Thymus (tissue), 14 donors: ENCODE measurements at places on chromosomes 13 and 19. TPM values are rescaled to one million over a fixed set of nuclear protein-coding genes. Genes with fewer than 3 reads are reported as not detected.

The TICAM1 gene
- 0.66 TPM for total RNA-seq

The TMC4 gene
- total RNA-seq: 2.1 TPM

The CLIP3 gene
- total RNA-seq: 3.6 TPM

The ZNF540 gene
- total RNA-seq: 2.5 TPM

The SERPINE3 gene
- total RNA-seq: 0.05 TPM

The OLFM4 gene
- total RNA-seq: 6.5 TPM

The ZNF134 gene
- total RNA-seq: 18.8 TPM

The FLT1 gene
- 4.3 TPM for total RNA-seq

The CCDC70 gene
- not detected for total RNA-seq

The ICAM1 gene
- 24.6 TPM for total RNA-seq

The NAPSA gene
- 0.94 TPM for total RNA-seq

The PVR gene
- total RNA-seq: 5.6 TPM

The WASF3 gene
- total RNA-seq: 0.42 TPM
